ENCODE measurements at places on chromosomes 7 and 10.

DNA sequence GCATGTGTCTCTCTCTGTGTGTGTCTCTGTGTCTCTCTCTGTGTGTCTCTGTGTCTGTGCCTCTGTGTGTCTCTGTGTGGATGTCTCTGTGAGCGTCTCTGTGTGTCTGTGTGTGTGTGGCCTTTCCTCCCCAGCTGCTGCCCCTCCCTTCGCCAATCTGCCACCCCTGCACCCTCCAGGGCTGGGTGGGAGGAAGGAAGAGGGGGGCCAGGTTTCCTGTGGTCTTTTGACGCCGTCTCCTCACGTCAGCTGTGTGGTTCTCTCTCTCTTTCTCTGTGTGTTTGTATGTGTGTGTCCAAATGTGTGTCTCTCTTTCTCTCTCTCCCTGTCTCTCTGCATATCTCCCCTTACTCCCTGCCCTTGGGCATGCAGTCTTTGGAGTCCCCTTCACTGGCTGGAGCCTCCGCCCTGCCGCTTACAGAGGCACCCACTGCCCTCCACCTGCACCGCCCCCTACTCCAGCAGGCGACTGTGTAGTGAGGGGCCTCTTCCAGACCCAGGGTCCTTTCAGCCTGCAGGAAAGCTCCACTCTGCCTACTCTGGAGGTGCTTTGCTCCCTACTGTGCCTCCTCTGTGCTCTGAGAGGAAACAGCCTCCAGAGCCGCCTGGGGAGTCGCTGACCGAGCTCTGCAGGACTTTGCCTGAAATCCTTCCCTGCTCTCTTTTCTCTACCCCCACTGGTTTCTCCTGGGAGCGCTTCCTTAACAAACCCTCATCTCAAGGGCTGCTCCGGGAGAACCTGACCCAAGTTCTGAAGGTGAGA, 44.2 kb upstream of the C10orf71 start:
- peak; percentile 44 for DNase-seq

GRCh38 chr10:53162856-53163255, 390.3 kb upstream of the MBL2 start:
- DNase-seq, result no peak

DNA sequence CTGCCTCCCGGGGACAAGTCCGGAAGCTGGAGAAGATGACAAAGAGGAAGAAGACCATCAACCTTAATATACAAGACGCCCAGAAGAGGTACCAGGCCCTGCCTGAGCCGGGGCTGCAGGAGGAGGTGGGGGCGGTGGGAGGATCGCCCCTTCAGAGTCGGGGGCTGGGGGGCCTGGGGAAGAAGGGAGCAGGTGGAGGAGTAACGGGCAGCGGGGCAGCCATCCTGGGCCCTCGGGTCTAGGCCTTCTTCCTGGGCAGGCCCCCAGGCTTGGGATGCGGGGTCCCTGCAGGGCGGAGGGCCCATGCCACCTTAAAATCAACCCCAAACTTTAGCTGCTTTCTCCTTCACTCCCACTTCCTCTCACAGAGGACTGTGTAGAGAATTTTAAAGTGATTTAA, 523 bp downstream of the ANKRD30A start:
- no peak for DNase-seq

- peak; percentile 32 for DNase-seq
Observed at GRCh38 chr7:4792537-4793126, 17.2 kb downstream of the AP5Z1 start.

DNA sequence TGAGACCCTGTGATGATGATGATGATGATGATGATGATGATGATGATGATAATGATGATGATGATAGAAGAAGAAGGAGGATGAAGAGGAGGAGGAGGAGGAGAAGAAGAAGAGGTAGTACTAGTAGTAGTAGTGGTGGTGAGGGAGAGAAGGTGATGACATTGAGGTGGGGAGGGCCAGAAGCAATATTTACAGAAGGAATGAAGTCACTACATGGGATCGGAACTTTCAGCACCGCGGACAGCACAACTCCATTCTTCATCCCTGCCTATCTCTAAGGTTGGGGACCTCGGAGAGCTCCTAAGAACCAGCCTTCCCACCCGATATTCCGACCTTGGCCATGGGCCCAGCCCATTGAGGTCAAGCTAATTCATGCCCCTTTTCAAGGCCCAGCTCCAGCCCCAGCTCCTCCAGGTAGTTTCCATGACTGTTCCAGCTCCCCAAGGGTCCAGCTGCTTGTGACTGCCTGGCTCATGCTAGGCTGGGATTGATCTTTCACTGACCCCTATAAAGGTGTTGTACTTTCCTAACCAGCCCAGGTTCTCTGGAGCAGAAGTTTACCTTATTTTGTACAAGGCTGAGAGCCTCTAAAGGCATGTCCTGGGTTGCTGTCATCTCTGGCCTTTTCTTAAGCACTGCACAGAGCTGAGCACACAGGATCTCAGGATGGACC, 10.3 kb downstream of the CRHR2 start:
- no peak for DNase-seq

DNA sequence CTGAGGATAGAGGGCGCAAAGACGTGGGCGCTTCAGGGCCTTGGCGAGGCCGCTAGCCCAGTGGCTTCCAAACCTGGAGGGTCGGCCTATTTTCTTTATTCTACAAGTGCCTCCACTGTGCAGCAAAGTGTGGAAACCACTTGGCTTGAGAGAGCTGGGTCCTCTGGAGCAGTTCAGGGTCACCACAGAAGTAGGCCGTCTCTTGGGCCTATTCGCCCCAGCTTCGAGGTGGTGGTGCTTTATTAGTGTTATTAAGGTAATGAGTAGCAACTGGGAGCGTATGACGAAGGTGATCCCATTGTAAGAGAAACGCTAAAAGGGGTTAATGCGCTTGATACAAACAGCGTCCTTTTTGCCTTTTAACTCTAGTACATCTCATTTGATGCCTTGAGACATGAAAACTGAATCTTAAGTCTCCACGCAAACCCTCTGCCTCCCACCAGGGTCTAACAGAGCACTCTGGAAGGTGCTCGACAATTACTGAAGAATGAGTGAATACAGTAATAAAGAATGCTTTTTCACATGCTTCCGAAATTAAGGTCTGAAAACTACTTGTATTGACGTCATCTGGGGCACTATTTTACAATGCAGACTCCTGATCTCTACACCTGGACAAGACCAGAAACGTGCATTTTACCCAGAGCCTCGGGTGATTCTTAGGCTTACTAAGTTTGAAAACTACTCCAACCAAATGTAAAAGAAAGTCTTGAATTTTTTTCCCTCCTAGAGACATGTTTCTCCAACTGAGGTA, 647 bp upstream of the GSAP start:
- no peak for DNase-seq

GRCh38 chr7:31419505-31420055, 79.1 kb upstream of the NEUROD6 start:
- DNase-seq, result no peak

GRCh38 chr10:106785528-106785927, 379.0 kb downstream of the SORCS1 start:
- DNase-seq, result no peak
